ENCODE measurements at places on chromosomes 1 and 21.

- DNase-seq: no peak
Observed at GRCh38 chr1:35873243-35873750, 9.7 kb upstream of the AGO1 start.

DNA sequence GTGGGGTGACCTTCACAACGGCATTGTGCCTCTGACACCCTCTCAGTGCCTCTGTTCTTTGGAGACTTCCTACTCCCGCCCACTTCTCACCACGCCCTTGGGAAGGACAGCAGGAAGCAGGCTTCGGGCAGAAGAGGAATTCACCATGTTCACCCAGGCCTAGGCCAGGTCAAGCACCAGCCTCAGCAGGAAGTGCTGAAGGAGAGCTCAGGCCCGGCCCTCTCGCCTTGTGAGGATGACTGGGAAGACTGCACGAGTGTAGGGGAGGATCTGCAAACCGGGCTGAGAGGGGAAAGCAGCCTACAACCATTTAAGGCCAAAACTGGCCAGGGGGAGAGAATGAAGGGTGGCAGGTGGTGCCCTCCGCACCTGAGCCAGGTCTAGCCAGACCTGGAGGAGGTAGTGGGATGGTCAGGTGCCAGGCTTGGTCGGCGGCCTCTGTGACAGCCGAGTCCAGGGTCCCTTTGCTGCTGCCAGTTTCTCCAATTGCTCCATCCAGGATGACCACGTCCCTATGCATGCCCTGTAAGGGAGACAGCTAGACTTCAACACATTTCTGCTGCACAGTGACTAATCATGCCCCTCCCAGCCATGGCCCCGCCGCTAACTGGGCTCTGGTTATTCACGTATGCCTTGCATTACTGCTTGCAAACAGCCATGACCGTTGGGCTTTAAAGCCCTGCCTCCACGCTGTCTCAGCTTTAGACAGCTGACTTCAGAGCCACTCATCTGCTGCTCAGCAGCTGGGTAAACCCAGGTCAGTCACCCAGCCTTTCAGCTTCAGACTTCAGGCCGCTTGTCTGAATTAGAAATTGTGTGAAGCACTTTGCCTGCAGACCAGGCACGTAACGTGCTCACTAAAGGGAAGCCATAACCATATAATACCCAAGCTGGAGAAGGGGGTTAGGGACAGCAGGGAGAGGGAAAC, 8.9 kb downstream of the MRTO4 start:
- DNase-seq: peak; percentile 85

- peak; percentile 75 for DNase-seq
Observed at GRCh38 chr1:15337656-15338402, 71.9 kb upstream of the EFHD2 start.

DNA sequence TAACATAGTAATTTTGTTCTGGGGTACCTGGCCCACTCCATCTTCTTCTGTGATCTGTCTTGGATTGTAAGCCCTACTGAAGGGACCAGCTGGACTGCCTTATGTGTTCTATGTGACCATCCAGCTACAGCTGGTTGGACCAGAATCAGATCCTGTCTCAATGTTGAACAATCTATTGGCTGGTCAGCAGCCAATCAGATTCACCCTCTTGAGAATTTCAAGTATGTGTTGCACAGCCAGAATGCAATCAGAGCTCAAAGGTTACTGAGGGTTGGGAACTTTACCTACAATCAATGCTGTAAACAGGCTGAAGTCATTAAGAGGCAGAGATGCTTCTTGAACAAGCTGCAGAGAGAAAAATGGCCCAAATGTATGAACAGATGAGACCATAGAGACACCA, 61.9 kb downstream of the KCNC4 start:
- no peak for DNase-seq

DNA sequence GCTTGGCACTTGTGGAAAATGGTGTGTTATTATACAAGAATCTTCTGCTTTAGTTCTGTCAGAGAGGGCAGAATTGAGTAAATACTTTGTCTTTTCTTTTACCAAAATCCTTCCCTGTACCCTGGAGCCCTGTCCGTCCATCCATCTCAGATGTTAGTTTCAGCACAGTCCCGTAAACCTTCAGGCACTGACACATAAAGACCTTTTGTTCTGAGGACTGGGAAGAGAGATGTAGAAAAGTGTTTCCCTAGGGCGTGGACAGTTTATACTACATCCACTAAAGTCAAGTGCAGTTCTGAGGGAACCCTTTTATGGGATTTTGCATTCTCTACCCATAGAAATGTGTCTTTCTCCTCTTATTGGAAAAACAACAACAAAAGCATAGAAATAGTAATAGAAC, 162.4 kb downstream of the PDE4B start:
- DNase-seq: no peak

- DNase-seq: peak; percentile 94
Observed at GRCh38 chr1:17865912-17866739, 111.0 kb downstream of the ACTL8 start.

- DNase-seq: peak; percentile 99
Observed at GRCh38 chr1:206674745-206675175, 9.9 kb upstream of the MAPKAPK2 start.

- DNase-seq: peak; percentile 11
Observed at GRCh38 chr1:77143529-77144121, 75.6 kb downstream of the PIGK start.
